Activated T-cell treated with anti-CD3 and anti-CD28 coated beads for 4 hours (primary cell): ENCODE measurements at places on chromosomes 1 and 21.
A peak's percentile ranks its signal among the peaks of the same experiment; 100 is the strongest.

DNA sequence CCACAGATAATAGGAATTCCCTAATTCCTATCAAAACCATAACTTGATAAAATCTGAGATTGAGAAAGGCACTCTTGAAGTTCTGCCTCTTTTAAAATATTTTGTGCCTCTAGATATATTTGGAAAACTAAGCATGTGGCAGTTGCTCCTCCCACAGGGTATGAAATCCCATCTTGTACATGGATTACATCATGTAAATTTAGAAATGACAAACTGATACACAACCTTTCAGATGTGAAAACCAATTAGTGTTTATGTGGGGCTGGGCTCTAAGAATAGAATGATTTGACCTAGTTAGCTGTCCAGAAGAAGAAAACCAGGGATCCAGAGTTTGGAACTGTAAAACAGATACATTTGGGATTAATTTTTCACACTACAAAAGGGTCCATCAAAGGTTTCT is 15.7 kb downstream of the LRRC53 start:
- DNase-seq: no peak

DNA sequence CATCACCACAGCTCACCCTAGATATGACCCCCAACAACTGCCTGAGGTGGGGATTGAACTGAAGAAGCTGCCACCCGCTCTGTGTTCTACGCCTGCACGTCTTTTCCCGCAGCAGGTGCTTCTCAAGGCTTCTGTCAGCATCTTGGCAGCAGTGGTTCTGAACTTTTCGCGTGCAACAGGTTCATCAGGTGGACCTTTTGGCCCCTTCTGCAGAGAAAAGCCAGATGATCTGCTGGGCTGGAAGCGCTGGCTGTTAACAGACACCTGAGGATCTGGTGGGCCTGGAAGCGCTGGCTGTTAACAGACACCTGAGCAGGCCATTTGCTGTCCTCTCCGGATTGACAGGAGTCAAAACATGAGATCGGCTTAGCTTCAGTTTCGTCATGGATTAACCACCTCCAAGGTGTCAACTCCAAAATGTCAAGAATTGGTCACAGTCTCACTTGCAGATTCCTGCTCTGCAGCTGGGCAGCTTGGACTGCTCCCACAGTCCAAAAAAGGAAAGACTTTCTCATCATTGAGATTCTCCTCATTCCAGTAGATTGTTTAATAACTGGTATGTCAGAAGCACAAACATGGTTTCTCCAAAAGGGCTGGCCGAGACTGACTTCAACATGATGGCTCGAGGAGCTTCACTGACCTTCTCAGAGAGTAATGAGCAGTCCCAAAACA is 4.7 kb downstream of the C1orf174 start:
- no peak for DNase-seq

DNA sequence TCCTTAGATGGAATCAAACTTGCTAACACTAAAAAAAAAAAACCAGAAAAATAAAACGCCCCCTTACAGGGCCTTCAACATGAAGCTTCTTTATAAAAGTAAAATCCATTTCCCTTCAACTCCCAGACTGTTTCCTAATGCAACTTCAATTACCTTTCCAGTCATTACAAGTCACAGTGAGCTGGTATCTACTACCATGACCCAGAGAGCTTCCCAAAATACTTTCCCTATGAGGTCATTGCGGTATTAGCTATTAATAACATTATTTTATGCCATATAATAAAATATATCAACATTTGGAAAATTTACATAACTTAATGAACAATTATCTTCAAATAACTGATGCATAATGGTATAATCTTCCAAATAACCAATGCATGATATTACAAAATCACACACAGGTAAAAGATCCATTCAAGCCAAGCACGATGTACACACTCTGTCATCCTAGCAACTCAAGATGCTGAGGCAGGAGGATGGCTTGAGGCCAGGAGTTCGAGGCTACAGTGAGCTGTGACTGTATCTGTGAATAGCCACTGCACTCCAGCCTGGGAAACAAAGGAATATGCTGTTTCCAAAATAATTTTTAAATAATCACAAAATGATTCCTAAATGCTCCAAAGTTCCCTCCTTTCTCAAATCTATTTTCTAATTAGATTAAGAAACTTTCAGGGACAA is 24.1 kb downstream of the EIF4G3 start:
- no peak for DNase-seq

DNA sequence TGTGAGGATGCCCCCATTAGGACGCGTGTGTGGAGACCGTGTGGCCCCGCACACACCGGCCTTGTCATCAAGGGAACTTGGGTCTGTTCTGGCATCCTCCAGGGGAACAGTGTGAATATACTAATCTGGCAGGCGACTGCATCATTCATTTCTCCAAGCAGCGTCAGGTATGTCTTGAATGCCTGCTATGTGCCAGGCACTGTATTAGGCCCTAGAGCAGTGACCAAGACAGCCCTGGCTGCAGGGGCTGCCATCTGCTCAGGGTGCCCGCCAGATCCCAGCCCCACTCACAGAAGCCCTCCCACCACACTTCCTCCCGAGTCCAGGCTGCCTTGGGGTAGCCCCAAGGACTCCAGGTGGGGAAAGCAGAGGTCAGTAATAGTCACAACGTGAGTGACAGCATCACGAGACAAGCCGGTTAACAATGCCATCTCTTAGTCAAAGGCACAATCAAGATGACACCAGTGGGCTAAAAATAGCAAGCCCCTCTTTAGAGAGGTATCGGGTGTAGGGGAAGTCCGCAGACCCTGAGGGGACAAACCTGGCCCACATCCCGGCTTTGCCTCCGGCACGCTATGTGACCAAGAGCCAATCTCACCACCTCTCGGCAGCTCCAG is 7.5 kb upstream of the LAPTM5 start:
- DNase-seq: no peak

DNA sequence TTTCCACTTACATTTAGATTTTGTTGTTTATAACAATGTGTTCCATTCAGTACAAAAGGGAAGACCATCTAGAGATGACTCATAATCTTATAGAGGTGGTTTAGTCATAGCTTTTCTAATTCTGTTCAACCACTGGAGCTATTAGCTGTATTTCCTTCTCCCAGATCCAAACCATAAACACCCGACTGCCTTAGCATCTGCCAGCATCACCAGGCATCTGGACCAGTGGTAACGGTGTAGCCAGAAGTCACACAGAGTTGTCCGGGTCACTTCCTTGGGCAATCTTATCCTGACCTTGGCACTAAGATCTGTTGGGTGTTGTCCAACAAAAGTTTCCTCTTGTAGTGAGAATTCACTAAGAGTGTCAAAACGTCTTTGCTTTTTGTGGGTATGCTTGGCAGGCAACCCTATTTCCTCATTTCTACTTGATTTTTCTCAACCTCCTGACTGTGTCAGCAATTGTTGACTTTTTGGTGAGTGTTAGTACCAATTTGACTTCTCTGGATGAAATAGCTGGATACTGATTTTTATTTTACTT is 372.1 kb upstream of the B3GALT2 start:
- DNase-seq: no peak

DNA sequence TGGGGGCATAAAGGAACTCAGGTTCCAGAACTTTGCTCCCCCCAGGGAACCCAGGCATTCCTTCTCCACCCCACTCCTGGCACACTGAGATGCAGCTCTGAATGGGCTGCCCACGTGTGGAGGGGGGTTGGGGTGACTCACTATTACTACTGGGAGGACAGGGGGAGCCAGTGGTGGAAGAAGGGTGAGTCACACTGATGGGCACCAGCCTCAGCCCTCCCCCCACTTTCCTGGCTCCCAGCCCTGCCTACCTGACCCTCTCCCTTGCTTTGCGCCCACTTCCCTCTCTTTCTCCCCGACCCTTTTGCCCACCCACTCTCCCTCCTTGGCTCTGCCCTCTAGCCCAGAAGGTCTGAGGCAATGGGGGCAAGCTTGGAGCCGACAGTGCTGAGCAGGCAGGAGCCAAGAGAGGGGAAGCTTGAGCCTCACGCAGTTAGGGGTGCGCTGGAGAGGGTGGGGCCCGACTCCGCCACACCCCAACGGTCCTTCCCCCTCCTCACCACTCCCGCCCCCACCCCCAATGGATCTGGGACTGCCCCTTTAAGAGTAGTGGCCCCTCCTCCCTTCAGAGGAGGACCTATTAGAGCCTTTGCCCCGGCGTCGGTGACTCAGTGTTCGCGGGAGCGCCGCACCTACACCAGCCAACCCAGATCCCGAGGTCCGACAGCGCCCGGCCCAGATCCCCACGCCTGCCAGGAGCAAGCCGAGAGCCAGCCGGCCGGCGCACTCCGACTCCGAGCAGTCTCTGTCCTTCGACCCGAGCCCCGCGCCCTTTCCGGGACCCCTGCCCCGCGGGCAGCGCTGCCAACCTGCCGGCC is at the start of gene LMNA:
LMNA (plus strand) TSS at position 611 of the 818 bp plus-strand sequence. CDS start 208 bp downstream, outside the sequence.
- DNase-seq: peak; percentile 78

DNA sequence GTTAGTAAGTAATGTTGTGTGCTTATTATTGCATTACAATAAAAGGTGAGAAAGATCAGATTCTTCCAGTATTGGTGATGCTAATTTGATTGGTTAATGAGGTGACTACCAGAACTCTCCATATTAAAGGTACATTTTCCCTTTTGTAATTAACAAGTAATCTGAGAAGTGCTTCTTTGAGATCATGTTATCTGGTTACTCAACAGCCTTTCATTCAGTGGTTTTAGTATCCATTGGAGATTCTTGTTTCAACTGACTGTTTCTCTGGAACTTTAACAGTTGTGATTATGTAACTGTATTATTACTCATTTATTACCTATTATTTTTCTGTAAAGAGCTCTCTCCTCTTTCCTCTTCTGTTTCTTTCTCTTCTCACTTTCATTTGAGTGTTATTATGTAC is 86.7 kb downstream of the PEX14 start:
- DNase-seq: no peak

GRCh38 chr1:195979646-195980045 is 628.6 kb downstream of the KCNT2 start:
- DNase-seq: no peak

- DNase-seq: no peak
Observed at GRCh38 chr21:39088031-39088370, 95.2 kb downstream of the PSMG1 start.

- DNase-seq: no peak
Observed at GRCh38 chr21:29671728-29672127, 268.1 kb downstream of the GRIK1 start.

DNA sequence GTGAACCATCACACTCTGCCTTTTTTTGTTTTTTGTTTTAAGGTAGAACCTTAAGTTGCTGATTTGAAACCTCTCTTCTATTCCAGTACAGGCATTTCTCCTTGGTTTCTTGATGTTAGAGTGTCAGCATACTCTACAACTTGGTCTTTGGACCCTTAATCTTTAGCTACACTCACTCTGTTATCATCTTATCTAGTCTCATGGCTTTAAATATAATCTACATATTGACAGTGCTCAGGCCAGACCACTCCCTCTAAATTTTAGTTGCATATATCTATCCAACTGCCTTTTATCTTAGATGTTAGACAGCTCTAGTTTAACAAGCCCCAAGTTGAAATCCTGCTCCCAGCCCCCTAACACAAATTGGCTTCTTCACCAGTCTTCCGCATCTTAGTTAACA is 22.1 kb downstream of the NME7 start:
- no peak for DNase-seq
